NCI-H1436 treated with DMSO at 0.1 percent for 48 hours (cell line): ENCODE measurements at places on chromosomes 7 and 10.

DNA sequence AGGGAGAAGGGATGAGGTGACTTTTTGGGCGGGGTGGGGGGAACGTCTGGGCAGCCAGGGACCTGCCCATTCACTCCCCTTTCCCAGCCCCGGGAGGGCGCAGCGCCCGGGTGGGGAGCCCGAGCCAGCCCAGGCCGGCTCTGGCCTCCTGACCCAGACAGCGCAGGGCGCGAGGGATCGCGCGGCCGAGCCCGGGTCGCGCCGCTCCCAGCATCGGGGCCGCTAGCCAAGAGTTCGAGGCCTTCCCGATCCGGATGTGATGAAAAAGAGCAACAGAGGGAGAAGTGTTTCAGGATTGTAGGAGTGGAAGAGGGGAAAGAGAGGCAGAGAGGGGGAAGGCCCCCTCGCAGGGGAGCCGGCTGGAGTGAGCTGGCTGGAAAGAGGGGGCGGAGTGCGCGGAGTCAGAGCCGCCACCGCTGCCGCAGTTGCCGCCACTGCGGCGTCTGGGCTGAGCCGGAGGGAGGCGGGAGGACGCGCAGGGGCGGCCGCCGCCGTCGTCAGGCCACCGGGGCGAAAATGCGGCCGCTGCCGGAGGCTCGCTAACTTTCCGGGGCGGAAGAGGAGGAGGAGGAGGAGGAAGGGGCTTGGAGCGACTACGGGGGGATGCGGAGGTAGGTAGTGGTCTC lies at the start of gene MDFIC:
MDFIC (plus strand) TSS at position 69 of the 626 bp plus-strand sequence. CDS start 940 bp downstream, outside the sequence.
- DNase-seq: no peak

- DNase-seq: no peak
Measured at GRCh38 chr10:58780476-58780875, 267.8 kb downstream of the BICC1 start.

GRCh38 chr7:15561835-15562234 lies at the start of gene AGMO:
AGMO (minus strand) TSS chr7:15562015.
- DNase-seq: no peak

- DNase-seq: peak; percentile 15
Measured at GRCh38 chr10:16777473-16778370, 39.5 kb downstream of the RSU1 start.

DNA sequence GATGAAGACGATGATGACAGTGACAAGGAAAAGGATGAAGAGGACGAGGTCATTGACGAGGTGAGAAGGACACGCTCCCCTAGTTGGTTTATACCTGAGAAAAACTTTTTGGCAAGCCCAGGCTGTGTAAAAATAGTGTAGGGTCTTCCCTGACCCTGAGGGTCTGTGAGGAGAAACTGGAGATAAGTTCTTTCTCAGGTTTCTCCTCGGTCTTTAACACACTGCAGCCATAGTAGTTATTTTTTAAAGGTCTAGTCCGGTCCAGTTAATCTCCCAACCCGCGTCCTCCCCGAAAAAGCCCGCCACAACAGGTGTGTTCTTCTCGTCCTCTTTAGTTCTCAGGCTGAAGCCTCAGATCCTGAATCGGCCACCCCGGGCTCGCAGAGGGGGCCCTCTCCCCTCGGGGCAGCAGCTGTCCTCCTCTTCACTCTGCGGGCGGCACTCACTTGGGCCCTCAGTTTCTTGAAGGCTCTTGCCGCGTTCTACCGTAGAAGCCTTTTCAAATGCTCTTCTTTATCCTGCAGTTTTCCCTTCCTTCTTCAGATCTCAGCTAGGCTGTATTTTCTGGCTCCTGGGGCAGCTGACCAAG lies 411 bp downstream of the BCCIP start:
- DNase-seq: no peak

DNA sequence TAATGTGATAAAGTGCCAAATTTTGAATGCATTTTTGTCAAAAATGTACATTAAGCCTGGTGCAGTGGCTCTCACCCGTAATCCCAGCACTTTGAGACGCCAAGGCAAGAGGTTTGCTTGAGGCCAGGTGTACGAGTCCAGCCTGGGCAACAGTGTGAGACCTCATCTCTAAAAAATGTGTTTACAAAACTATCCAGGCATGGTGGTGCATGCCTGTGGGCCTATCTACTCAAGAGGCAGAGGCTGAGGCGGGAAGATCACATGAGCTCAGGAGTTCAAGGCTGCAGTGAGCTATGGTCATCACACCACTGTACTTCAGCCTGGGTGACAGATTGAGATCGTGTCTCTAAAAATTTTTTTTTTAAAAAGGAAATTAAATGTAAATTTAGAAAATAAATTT lies 18.5 kb upstream of the MGMT start:
- no peak for DNase-seq
